ENCODE measurements at places on chromosomes 2 and 18. TPM values are rescaled to one million over a fixed set of nuclear protein-coding genes. Genes with fewer than 3 reads are reported as not detected.

DNA sequence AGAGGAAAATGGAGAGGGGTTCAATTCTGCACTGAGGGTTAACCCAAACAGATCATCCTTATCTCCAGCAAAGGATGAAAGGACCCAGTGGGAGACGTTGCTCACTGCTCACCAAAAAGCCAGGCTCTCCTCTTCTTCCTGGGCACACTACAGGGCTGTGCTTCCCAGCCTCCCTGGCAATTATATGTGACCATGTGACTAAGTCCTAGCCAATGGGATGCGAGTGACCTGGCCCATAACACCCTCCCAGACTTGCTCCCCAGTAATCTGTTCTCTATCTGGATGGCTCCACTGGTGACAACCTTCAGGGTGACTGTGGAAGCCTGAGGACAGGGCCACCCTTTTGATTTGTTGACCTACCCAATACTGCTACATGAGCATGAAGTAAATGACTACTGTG is 10.9 kb upstream of the PRKCE start:
- ATAC-seq = no peak

- peak; percentile 43 for ATAC-seq
Observed at GRCh38 chr2:142741764-142742269, 135.6 kb upstream of the KYNU start.

DNA sequence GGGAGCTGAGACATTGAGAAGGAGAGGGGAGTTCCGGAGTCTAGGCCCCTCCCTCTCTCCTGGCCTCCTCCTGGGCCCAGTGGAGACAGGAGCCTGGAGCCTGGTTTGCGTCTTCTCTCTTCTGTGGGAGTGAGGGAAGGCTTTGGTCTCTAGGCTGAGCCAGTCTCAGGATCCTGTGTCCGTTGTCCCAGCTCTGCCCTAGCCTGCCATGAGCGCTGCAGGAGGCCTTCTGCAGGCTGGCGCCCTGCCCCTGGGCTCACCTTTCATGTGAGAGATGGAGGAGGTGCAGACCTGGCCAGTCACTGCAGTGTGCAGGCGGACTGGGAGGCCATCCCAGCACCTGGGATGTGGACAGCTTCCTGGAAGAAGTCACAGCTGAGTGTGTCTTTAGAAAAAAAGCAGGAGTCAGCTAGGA is 8.7 kb downstream of the IMPA2 start:
- no peak for ATAC-seq

DNA sequence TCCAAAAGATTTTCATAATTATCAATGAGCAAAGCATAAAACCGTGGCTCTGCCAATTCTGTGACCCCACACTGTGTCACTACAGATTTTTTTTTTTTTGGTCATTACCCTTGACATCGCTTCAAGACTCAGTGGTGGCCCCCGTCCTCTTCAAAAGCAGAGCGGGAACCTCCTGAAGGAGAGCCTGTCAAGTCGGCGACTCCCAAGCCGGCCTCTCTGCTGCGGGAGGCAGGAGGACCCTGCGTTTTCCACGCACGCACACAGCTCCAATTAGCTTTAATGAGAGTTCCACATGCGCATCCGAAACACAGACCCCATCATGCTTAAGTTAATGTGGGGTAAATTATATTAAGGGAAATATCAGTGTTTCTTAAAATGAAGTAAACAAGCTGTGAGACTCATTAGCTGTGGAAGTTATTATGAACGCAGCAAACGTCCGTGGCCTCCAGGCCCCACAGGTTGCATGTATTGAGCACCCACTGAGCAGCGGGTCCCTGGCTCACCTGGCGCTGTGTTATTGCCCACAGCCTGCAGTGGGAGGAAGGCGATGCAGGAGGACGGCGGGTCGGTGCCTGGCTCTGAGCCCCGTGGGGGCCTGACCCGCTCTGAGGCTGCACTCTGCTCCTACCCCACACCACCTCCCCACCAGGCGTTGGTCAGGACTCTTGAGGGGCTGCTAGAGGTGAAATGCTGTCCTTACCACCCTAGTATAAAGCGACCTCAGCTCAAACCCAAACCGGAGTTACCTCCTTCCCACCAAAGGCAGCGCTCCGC is 181.0 kb upstream of the SALL3 start:
- no peak for ATAC-seq

GRCh38 chr2:20669562-20670314 is 2.8 kb downstream of the GDF7 start:
- no peak for ATAC-seq

DNA sequence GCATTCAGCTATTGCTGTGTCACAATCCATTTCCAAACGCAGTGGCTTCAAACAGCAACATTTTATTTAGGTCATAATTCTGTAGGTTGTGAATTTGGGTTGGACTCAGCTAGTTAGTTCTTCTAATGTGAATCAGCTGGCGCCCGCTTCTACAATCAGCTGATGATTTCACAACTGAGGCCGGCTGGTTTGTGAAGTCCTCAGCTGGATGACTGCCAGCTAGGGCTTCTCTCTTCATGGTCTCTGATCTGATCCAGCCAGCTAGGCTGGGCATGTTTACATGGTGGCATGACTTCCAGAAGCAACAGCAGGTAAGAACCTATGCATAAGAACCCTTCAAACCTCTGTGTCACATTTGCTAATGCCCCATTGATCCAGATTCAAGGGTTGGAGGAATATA is 172.0 kb downstream of the SLC4A10 start:
- no peak for ATAC-seq

GRCh38 chr2:146579147-146579930 is 1265.5 kb upstream of the ACVR2A start:
- ATAC-seq = no peak

GRCh38 chr2:26778507-26778906 is 7.3 kb upstream of the CENPA start:
- ATAC-seq = peak; percentile 61

GRCh38 chr2:130391058-130391871 is 35.4 kb downstream of the PTPN18 start:
- peak; percentile 98 for ATAC-seq

DNA sequence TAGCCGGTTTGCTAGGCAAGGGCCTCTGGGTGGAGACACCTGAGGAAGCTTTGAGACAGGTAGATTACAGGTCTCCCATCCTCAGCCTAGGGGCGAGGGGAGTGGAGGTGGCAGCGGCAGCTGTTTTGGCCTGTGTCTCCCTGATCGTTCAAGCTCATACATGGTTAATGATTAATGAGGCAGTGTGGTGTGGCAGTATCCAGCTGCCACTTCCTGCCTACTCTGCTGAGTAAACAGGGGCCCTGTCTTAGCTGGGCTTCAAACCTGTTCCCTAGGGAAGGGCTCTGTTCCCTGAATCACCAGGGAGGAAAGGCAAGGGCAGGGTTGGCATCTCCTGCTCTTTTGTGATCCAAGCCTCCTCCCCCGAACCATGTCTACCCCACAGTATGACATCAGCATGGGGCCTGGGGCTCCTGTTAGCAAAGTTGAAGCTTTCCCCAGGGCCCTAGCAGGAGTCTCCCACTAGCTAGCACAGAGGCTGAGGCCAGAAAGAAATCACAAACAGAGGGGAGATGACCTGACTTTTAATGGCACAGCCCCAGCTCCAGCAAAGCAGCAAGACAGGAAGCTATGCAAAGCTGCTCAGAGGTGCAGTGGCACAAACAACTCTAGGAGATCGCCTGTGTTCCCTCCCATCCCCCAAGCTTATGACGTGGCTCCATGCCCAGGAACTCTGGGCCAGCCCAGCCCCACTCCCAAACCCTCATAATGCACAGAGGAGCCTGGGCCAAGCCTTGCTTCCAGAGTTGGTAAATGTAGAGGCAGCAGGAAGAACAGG is 3.7 kb upstream of the TUBA4B start:
- ATAC-seq = peak; percentile 2

- ATAC-seq = no peak
Observed at GRCh38 chr18:60755134-60755533, 382.6 kb upstream of the MC4R start.

DNA sequence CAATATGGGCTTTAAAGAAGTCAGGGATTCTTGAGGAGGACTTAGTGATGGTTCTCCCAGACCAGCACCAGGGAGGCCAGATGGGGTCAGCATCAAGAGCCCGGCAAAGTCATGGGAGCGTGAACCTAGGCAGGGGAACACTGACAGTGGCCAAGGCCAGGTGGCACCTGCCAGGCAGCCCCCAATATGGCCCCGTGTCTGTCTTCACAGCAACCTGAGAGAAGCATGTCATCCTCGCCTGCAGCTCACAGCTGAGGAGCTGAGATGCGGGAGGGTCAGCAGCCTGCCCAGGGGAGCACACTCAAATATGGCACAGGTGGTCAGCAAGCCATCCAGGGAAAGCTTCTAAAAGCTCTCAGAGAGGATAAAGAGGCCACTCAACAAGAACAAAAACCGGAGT is 105.7 kb upstream of the GPC1 start:
- no peak for ATAC-seq

GRCh38 chr2:121709776-121710469 is 26.8 kb downstream of the NIFK start:
- no peak for ATAC-seq

DNA sequence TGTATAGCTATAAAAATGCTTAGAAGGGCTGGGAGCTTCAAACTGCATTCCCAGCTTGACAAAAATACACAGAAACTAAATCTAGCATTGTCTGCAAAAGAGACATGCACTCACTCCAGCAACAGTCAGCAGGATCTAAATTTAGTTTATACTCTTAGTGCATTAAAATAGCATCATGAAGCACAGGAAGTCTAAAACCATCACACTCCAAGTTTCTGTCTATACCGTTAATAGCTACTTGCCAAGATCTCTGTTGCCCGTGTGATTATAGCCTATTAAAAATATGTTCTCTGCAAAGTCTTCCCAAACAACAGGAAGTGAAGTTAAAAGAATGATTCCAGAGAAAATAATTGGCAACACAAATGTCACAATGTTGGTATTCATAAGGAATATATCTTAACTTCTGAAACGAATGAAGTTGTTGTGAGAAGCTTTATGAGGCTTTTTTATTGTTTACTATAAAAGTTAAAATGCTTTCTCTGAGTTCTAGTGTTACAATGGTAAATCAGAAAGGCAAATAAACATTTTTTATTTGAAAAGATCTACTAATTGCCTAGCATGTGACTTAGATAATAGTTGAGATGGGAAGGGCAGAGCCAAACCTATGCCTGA is 184.2 kb downstream of the ZNF385B start:
- no peak for ATAC-seq

- ATAC-seq = no peak
Observed at GRCh38 chr2:165833156-165833555, 39.1 kb upstream of the GALNT3 start.

DNA sequence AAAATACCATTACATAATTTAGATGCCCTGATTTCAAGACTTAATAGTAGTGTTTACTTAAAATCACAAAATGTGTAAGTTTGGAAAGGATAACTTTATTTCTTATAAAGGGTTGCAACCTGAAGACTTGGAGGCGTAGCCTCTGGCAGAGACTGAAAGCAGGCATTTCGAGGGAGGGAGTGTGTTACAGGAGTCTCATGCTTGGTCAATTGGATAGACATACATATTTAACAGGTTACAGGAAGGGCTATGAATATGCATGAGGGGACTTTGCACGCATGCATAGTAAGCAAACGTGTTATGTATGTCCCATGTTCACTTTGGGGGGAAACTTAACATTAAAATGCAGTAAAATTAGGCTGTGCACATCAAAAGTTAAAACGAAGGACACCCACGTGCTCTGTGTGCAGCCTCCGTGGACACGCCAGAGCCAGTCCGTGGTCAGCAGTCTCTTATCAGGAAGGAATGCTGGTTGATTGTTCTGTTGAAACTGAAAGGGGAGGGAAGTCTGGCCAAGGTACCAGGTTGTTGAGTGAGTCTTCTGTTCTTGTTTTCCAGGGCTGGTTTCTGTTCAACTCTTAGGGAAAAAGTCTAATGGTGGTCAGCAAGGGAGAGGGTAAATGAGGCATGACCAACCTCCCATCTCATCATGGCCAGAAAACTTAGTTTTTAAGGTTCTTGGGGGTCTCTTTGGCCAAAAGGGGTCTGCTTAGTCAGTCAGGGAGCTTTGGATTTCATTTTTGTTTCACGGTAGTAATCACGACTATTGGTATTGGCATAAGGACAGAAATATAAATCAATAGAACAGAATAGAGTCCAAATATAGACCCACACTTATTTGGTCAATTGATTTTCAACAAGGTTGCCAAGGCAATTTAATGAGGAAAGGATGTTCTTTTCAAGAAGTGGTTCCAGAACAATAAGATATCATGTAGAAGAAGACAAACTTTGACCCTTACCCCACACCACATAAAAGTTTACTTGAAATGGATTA is 121.9 kb downstream of the MCFD2 start:
- ATAC-seq = no peak

GRCh38 chr18:36850527-36851201 is 21.7 kb downstream of the KIAA1328 start:
- peak; percentile 100 for ATAC-seq

DNA sequence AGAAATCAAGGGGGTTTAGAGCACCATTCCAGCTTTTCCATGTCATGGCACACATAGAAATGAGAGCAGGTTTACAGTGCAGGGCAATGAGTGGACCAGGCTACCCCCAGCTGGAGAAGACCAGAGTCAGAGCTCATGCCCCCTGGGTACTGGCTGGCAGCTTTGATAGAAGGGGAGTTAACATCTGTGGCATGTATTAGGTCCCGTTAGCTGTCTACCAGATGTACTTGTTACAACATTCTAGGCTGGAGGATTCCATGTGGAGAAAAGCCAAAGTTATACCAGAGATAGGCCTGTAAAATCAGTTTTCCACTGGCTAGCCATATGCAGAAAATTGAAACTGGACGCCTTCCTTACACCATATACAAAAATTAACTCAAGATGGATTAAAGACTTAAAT is 109.2 kb downstream of the CCDC85A start:
- ATAC-seq = no peak

- ATAC-seq = no peak
Observed at GRCh38 chr2:66275984-66276383, 158.9 kb upstream of the MEIS1 start.

DNA sequence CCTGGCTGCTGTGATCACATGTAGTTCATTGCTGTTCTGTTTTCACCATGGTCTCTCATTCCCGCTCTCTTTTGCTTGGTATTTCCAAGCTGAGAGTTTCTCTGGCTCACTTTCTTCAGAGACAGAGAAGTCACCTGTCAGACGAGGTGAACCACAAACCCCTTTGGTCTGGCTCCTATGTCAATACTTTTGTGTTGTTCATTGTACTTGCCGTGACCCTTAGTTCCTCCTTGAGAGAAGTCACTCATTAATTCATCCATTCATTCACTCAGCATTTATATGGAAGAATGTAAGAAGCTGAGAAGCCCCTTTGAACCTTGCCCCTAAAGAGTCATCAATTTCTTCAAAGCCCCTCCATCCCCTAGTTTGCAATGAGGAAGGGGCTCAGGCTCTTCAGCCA is 15.2 kb downstream of the MCFD2 start:
- ATAC-seq = no peak

GRCh38 chr2:64277101-64277849 is 133.1 kb upstream of the PELI1 start:
- no peak for ATAC-seq

The ABCB11 gene
- not detected for total RNA-seq

The FOXD4L1 gene
- 0.11 TPM for total RNA-seq

The TM4SF20 gene
- not detected for total RNA-seq

The MAP2 gene
- 0.26 TPM for total RNA-seq

The SCYGR2 gene
- total RNA-seq = not detected

The PCARE gene
- not detected for total RNA-seq

The UGT1A3 gene
- not detected for total RNA-seq

The CFC1 gene
- not detected for total RNA-seq

The GCG gene
- not detected for total RNA-seq

The CRYGD gene
- total RNA-seq = not detected

The CFAP210 gene
- not detected for total RNA-seq

The LYG1 gene
- total RNA-seq = 0.58 TPM

The TNFRSF11A gene
- 41.9 TPM for total RNA-seq

The DES gene
- not detected for total RNA-seq
